Activated T-cell treated with anti-CD3 and anti-CD28 coated beads, Interleukin-2, amount 50 U/mL, for 1 hour (primary cell): ENCODE measurements at places on chromosomes 7 and 10.

GRCh38 chr10:76433161-76434005 lies 1002.0 kb downstream of the LRMDA start:
- DNase-seq, result no peak

GRCh38 chr10:5076615-5077014 lies 17.6 kb upstream of the AKR1C3 start:
- DNase-seq, result no peak

DNA sequence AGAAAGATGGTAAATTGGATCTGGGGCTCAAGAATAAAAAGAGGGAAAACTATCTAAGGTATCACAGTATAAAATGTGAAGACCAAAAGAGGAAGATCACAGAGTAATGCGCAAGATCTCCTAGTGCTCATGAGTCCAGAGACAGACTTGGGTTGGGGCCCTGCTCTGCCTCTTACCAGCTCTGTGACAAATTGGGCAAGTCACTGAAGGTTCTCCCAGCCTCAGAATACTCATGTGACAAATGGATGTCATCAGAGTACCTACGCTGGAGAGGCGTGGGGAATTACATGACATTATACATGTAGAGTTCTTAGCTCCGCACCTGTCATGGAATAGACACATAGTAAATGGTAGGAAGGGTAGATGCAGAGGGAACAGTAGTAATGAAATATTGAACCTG lies 124.4 kb downstream of the DOCK4 start:
- DNase-seq, result no peak

DNA sequence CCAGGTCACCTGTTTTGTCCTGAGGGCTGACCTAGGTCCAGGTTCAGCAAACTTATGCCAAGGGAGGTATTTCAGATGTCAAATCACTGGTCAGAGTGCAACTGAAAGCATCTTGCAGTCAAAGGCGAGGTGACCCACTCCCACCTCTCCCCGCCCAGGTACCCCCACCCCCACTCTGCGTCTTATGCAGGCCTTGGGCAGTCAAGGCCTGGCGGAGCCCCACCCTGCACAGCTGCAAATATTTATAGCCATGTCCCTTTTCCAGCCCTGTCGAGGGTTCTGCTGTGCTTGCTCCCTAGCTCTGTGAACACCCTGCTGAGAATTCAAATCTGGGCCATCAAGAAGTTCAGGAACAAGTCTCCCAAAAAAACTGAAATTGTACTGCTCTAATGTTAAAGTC lies 40.6 kb upstream of the BMPR1A start:
- no peak for DNase-seq

DNA sequence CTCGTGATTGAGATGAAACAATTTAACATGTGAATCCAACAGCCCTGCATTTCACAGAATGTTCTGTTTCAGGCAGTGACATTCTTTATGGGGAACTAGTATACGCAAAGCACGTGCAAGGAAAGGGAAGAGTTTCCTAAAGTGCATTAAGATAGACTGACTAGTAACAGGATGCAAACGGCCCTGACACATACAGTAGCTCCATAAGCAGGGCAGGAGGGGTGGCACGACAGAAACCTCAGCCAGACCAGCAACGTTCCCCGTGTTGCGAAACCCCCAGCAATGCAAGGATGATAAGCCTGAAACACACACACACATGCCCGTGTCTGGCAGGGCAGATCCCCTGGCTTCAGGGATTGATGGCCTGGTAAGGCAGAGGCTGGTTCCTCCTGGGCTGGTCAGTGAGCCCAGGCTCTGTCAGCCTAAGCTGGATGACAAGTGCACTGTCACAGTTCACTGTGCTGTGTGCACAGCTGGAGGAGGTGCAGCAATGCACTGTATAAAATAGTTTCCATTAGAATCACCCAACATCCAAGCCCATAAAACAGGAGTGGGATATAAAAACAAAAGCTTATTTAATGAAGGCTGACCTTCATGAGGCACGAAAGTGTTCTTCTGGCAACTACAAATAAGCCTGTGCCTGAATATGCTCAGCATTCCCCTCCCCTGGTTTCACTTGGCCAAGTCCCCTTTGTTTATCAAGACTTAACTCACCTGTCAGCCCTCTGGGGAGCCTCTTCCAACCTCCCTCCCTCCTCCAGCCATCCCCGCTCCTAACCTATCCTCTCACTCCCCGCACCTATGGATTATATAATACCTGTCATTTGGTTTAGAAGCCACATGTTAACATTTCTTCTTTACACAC lies 88.8 kb downstream of the GSAP start:
- DNase-seq, result no peak

- DNase-seq, result no peak
Measured at GRCh38 chr7:80711531-80711930, 73.1 kb downstream of the CD36 start.

DNA sequence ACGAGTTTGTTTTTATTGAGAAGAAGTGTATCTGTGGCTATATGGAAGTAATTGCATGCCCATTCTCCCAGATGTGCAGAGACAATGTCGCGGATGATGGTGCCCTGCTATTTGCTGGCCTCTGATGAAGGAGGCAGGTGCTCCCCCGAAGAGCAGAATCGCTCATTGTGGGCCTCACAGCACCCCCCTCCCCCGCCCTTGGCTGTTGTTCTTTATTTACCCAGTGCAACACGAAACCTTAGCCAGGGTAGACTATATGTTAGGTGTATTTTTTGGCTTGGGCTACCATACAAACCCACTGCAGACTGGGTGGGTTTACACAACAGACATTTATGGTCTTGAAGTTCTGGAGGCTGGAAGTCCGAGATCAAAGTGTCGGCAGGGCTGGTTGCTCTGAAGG lies 3.4 kb upstream of the ADCY1 start:
- DNase-seq, result no peak

DNA sequence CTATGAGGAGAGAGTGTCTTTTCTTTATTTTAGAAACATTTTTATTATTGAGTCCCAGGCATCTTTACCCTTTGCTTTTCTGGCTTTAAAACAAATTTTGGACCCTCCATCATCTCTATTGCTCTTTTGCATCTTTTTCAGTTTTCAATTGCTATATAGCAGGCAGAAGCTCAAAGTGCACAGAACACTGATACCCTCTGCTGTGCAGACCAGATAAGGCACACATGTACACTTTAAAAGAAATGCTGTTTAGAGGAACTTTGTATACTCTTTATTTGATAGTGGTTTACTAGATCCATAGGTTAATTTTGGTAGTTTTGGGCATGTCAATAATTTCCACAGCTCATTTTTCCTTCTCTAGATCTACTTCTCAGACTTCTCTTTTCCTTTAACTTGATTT lies 324.2 kb downstream of the SH2D4B start:
- DNase-seq, result no peak

DNA sequence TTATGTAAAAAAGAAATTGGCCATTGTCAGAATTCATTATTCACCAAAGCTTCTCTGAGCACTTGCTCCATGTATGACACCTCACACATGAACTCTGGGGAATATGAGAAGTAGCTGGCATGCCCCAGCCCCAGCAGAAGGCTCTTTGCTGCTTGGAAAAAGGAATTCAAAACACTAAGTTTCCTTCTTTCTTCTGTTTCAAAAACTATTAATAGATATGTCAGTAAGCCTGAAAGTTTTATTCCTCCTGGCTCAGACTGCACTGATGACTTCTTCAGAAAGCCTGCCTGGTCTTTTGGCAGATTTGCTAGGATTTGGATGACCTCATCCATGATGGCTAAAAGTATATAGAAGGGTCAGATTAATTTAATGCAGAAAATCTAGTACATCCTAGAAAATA lies 511.0 kb downstream of the GFRA1 start:
- DNase-seq, result no peak

- DNase-seq, result no peak
Measured at GRCh38 chr7:47458057-47458456, 123.9 kb downstream of the TNS3 start.
